ENCODE measurements at places on chromosomes 13 and 19.

DNA sequence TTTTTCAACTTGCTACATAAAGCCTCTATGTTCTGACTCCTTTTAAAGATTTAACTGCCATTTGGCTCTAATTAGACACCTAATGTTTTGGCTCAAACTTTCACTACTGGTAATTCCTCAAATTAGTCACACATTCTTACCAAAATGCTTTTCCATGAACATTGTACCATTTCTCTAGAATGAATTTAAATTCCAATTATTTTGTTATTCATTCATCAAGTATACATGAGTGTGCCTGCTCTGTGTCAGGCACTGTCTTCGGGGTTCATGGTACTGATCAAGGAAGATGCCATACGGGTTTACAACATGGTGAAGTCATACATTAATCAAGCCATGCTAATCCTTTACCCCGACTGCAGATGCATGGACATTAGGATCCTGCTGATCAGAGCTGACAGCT, 69.1 kb upstream of the POSTN start:
- no peak for DNase-seq

GRCh38 chr19:13189600-13189999, 39.4 kb downstream of the IER2 start:
- DNase-seq, result no peak

DNA sequence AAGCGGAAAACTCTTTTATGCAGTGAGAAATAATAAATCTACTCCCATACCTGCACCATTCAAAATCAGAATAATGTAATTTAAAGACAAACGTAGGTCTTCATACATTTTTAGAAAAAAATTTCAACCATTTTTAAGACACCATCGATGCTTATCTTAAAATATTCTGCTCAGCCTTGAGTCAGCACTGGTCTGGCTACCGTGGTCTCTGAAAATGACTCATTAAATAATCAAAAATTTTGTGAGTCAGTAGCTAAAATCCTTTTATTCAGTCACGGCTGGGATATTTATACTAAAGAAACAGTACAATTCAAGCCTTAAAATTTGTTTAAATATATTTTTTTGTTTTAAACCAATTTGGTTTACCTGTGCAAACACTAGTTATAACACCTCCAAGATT, 2862.8 kb upstream of the PCDH20 start:
- no peak for DNase-seq

GRCh38 chr19:55441692-55442321, 1.3 kb downstream of the SHISA7 start:
- DNase-seq, result peak; percentile 50

GRCh38 chr13:40619479-40619814, 47.0 kb downstream of the FOXO1 start:
- no peak for DNase-seq

DNA sequence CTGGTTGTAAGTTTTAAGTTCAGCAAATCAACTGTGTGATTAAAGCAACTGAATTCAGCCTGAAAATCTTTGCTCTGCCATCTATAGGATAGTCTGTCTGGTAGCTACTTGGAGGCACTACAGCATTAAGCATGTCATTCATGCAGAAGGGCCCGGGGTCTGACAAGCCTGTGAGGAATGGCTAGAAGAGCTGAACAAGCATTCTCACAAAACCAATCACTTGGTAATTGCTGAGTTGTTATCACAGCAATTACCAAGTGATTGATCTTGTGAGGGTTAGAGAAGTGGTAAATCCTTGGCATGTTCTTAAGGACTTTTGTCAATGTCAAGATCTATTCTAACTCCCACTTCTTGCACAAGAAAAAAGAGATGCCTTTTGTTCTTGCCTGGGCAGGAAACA, 356.1 kb downstream of the FGF14 start:
- no peak for DNase-seq

DNA sequence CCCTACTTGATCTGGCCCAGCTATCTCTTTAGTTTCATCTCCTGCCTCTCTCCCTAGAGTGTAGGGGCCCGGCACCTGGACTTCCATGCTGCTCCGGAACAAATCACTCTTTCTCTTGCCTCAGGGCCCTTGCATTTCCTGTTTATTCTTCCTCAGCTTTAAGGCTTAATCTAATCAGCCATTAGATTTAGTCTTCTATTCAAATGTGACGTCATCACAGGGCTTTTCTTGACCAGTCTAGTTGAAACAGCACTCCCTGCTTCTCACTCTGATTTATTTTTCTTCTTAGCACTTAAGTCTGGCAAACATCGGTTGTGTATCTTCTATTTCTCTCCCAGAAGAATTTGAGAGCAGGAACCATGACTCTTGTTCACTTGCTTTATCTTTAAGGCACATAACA, 564.1 kb downstream of the EFNB2 start:
- no peak for DNase-seq

- peak; percentile 40 for DNase-seq
Observed at GRCh38 chr19:38265213-38265861, 964 bp downstream of the SPINT2 start.

DNA sequence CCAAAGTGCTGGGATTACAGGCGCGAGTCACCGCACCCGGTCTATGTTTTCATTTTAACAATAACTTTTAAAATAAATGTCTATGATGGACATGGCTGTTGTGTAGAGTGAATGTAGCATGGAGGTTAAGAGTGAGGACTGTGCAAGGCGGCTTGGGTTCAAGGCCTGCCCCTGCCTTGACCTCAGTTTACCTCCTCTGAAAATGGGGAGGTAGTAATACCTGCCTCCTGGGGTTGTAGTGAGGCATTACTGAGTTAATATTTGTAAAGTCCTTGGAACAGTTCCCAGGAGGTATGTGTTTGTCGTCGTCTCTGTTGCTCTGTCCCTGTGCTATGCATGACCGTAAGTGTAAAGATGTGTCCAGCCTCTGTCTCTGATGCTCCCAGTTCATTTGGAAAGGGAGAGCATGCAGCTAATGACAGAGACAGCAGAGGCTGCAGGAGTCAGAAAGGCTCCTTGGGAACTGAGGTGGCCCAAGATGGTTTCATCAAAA, 9.4 kb downstream of the GARRE1 start:
- no peak for DNase-seq

All from stimulated activated CD8-positive, alpha-beta memory T cell treated with anti-CD3 and anti-CD28 coated beads, Interleukin-4, amount 100 ng/mL, for 48 hours (primary cell).